CD4-positive, alpha-beta T cell treated with Interleukin-6 for 4 hours (primary cell): ENCODE measurements at places on chromosomes 1 and 21.

DNA sequence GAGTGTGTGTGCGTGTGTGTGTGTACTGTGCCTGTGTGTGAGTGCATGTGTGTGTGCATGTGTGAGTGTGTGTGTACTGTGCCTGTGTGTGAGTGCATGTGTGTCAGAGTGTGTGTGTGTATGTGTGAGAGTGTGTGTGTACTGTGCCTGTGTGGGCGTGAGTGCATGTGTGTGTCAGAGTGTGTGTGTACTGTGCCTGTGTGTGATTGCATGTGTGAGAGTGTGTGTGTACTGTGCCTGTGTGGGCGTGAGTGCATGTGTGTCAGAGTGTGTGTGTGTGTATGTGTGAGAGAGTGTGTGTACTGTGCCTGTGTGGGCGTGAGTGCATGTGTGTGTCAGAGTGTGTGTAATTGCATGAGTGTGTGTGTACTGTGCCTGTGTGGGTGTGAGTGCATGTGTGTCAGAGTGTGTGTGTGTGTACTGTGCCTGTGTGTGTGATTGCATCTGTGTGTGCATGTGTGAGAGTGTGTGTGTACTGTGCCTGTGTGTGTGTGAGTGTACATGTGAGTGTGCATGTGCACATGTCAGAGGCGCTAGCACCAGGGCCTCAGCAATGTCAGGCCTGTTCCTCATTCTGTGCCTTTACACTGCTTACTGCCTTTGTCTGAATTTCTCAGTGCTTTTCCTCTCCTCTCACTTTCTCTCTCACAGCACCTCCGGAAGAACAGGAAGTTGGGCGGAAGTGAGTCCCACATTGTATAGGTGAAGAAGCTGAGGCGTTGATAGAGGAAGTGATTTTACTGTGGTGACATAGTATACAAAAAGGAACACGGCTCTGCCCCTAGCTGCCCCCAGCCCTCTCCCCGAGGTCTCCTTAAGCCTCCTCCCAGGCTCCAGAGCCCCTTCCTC, 4.9 kb downstream of the SLC5A9 start:
- DNase-seq: peak; percentile 43

DNA sequence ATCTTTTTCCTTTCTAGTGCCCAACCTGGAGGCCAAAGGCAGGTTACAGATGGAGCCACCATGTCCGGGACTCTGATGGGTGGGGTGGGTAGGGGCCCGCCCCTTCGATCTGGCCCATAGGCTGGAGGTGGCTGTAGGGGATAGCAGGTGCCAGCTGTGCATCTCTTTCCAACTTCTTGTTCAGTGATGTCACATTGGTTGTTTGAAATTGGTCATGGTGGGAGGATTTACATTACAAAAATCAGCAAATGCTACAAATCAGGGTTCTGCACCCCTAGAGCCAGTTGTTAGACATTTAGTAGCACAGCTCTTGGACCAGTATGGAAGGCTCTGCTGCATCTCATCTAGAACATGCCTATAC, 22.4 kb upstream of the POU3F1 start:
- no peak for DNase-seq

DNA sequence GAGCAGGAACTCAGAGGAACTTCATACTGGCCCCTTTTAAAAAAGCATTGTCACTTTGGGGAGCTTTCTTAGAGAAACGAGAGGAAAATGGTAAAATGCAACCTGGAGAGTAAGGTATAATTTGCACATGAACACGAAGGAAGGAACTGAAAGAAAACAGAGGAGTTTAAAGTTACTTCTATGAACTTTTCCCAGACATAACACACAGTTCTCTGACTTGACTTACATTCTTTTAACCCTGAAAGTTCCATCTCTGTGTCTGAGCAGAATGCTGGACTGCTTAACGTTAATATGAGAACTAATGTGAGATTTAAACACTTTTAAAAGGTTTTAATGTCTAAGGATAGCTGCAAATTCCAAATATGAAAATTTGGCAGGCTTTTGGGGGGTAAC, 102.3 kb downstream of the NFIA start:
- DNase-seq: no peak

DNA sequence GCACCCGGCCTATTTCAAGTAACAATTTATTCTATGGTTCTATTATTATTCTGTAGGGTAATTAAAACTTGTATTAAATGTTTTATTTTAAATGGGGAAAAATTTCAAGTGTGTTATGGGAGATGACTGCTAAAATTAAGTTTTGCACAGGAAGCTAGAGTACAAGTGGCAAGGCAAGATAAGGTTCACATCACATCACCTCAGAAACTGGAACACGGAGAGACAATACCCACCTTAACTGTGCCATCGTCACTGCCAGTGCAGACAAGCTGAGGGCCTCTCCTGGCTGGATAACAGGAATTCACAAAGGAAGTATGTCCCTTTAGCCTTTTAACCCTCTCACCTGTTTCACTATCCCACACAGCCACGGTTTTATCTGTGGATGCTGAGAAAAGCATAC, 7.6 kb downstream of the SNRNP40 start:
- no peak for DNase-seq

GRCh38 chr1:12488666-12489354, 129.2 kb downstream of the DHRS3 start:
- DNase-seq: no peak

- DNase-seq: no peak
Observed at GRCh38 chr1:103129796-103130195, 21.5 kb upstream of the COL11A1 start.

- DNase-seq: no peak
Observed at GRCh38 chr21:41643246-41643966, 123.4 kb downstream of the RIPK4 start.

- DNase-seq: no peak
Observed at GRCh38 chr21:40768056-40768455, 78.9 kb downstream of the DSCAM start.

- no peak for DNase-seq
Observed at GRCh38 chr1:184350573-184350972, 36.3 kb upstream of the C1orf21 start.

DNA sequence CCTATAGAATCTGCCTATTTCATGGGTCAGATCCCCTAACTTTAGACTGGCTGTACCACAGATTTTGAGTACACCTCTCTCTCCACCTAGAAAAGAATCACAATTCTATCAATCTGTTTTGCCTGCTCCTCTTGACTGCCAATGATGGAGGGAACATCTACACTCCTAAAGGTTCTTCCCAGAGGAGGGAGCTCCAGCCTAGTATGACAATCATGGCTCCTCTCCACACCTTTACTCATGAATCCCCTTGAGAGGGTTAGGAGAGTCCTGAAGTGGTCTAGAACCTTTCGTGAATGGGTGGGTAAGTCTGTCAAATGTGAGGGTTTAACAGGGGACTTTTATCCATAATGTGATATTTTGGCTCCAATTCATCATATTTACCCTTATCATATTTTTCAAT, 48.0 kb downstream of the DNAI4 start:
- DNase-seq: no peak

- no peak for DNase-seq
Observed at GRCh38 chr1:221011145-221011544, 131.9 kb downstream of the HLX start.

DNA sequence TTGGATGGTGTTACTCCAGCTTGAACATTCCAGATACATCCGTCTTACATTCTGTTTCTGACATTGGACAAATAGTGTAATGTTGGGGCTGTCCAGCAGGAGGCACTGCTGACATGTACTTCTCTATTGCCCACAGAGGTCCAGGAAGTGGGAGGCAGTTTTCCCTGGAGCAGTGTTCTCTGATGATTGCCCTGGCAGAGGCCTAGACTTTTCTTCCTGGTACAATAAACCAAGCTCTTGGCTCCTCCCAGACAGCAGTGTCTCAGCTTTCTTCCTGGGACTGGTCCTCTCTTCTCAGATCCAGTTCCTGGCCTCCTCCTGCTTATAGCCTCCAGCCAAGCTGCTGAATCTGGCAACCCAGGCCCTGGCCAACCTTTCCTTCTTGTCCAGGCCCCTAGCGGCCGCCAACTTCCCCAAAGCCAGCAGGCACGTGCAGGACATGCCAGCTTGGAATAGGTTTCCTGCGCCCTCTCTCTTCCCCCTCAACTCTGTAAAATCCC, 14.9 kb upstream of the IFNLR1 start:
- peak; percentile 68 for DNase-seq

DNA sequence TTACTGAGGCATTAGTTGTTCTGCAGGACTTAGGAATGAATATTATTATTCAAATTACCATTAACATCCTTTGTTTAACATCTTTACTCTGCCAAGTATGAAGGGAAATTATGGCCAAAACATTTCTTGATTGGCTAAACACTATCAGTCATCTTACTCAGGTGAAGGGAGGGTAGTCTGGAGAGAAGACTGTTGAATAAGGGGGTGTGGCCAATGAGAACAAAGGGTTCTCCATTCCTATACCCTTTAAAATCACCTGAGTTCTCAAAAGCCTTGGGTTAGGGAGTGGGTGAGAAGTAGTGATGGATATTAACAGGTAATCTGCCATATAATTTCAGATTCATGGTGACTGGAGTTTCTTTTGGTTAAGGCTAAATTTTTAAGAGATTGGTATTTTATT, 19.3 kb downstream of the CRYZL1 start:
- DNase-seq: no peak

- no peak for DNase-seq
Observed at GRCh38 chr1:197837911-197838310, 62.6 kb upstream of the DENND1B start.
